ENCODE measurements at places on chromosomes 3 and 15.

GRCh38 chr15:71790081-71790480 is 20.3 kb upstream of the NR2E3 start:
- DNase-seq, result no peak

- no peak for DNase-seq
Observed at GRCh38 chr3:31476209-31476608, 56.5 kb upstream of the STT3B start.

DNA sequence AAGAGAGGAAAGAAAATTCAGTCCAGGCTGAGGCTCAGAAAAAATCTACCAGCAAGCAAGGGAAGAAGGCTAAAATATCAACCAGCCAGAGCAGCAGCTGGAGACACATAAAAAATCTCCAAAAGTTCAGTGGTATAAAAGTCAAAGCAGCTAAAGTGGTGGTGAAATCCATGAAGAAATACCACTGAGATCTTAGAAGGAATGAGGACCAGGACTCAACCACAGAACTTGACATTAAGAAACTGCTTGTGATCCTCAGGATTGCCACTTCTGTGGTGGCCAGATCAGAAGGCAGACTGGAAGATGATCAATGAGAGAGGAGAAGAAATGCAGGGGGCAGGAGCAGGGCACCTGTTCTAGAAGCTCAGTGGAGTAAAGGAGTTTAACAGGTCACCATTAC is 22.5 kb downstream of the CNTN3 start:
- no peak for DNase-seq

GRCh38 chr3:12139111-12139511 is 19.6 kb downstream of the TIMP4 start:
- DNase-seq, result peak; percentile 61

Data from AG08396 (cell line).